ENCODE measurements at places on chromosomes 2 and 18. TPM values are rescaled to one million over a fixed set of nuclear protein-coding genes. Genes with fewer than 3 reads are reported as not detected.

The NOL4 gene
- 0.14 TPM for total RNA-seq

The RND3 gene
- 10.3 TPM for total RNA-seq

The ERMN gene
- total RNA-seq = not detected

DNA sequence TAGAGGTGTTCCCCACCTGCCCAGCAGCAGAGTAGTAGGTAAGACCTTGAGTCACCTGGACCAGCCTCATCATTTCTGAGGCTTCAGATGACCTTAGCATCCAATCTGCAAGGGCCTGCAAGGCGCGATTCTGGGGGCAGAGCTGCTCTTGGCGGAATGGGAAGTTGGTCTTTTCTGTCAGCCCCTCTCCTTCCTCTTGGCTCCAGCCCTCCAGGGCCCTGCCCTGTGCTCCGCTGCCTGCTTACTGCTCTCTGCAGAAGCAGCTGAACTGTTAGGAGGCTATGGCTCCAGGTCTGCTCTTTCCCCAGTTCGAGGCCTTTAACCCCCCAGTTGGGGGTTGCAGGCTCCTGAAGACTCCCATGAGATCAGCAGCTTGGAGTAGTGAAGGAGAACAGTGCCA lies 96.1 kb upstream of the MCFD2 start:
- H3K36me3 ChIP-seq = peaks cover 11% of the 10 kb centered on the region
- H3K27ac ChIP-seq = peak overlapping the region; percentile 87
- DNase-seq = no peak
- H3K4me3 ChIP-seq = no peak overlapping the region

GRCh38 chr18:13390711-13391110 lies 172.2 kb downstream of the LDLRAD4 start:
- H3K36me3 ChIP-seq = no peaks in the 10 kb centered on the region
- DNase-seq = no peak
- H3K4me3 ChIP-seq = no peak overlapping the region
- no peaks in the 10 kb centered on the region for H3K27me3 ChIP-seq
- no peak overlapping the region for H3K27ac ChIP-seq

GRCh38 chr2:68282811-68283418 lies 30.6 kb upstream of the PPP3R1 start:
- H3K27ac ChIP-seq = no peak overlapping the region
- H3K4me3 ChIP-seq = no peak overlapping the region
- DNase-seq = peak; percentile 55
- no peaks in the 10 kb centered on the region for H3K27me3 ChIP-seq
- H3K36me3 ChIP-seq = no peaks in the 10 kb centered on the region

GRCh38 chr2:80499095-80499494 lies 194.5 kb upstream of the LRRTM1 start:
- H3K27ac ChIP-seq = no peak overlapping the region
- DNase-seq = peak; percentile 36
- H3K36me3 ChIP-seq = no peaks in the 10 kb centered on the region
- no peaks in the 10 kb centered on the region for H3K4me1 ChIP-seq
- no peaks in the 10 kb centered on the region for H3K27me3 ChIP-seq

- no peaks in the 10 kb centered on the region for H3K27me3 ChIP-seq
- no peak overlapping the region for H3K4me3 ChIP-seq
- H3K36me3 ChIP-seq = no peaks in the 10 kb centered on the region
- no peak overlapping the region for H3K27ac ChIP-seq
- H3K4me1 ChIP-seq = no peaks in the 10 kb centered on the region
- DNase-seq = no peak
Observed at GRCh38 chr18:12409469-12409868, 1.7 kb downstream of the PRELID3A start.

DNA sequence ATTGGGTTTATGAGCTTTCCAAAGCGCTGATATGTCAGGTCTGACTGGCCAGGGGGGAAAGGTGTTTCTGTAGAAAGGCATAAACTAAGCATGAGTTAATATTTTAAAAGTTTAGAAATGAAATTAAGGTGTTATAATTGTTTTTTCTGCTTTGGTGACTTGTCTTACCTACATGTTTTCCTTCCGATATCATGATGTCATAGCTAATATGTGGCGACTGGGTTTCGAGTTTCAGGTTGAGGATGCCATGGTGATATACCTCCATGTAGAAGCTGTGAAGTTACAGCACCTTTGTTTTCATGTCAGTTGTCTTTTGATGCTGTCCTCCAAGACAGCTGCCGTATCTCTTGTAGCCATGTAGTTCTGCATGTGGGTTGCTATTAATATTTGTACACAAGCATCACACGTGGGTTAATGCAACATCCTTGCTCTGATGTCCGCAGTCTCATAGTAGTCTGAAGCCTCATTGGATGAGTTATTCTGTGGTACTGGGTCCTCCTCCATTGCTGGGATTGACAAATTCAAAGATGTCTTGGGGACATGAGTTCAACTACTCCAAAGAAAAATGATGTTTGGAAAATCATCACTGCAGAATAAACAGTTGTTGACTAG lies 230.6 kb downstream of the PRKCE start:
- H3K36me3 ChIP-seq = no peaks in the 10 kb centered on the region
- DNase-seq = no peak
- H3K4me3 ChIP-seq = no peak overlapping the region
- peaks cover 49% of the 10 kb centered on the region for H3K4me1 ChIP-seq

DNA sequence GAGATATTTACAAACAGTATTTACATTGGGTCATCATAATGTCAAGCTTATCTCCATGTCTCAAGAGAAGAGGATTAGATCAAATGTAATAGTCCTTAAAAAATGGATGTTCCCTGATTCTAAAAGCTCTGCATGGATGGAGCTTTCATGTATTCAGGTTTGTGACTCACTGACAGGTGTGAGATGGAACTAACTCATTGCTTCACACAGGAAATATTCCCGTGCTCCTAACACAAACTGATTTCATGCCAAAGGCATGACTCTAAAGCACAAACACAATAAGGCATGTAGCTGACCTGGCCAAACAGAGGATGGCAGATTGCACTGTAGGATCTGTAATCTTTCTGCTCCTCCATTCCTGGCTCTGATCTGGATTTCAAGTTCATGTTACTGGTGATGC lies 110.0 kb downstream of the ALK start:
- no peak for DNase-seq
- H3K4me3 ChIP-seq = no peak overlapping the region
- H3K27ac ChIP-seq = no peak overlapping the region

GRCh38 chr2:113216891-113217454 lies 43.2 kb downstream of the PSD4 start:
- peak overlapping the region; percentile 91 for H3K27ac ChIP-seq
- H3K4me1 ChIP-seq = peaks cover 45% of the 10 kb centered on the region
- H3K36me3 ChIP-seq = no peaks in the 10 kb centered on the region
- no peaks in the 10 kb centered on the region for H3K27me3 ChIP-seq

DNA sequence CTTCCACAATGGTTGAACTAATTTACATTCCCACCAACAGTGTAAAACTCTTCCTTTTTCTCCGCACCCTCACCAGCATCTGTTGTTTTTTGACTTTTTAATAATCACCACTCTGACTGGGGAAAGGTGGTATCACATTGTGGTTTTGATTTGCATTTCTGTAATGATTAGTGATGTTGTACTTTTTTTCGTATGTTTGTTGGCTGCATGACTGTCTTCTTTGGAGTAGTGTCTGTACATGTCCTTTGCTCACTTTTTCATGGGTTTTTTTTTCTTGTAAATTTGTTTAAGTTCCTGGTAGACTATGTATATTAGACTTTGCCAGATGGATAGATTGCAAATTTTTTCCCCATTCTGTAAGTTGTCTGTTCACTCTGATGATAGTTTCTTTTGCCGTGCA lies 574.8 kb downstream of the KCNJ3 start:
- H3K36me3 ChIP-seq = no peaks in the 10 kb centered on the region
- no peak overlapping the region for H3K27ac ChIP-seq
- H3K4me3 ChIP-seq = no peak overlapping the region
- DNase-seq = no peak
- no peaks in the 10 kb centered on the region for H3K27me3 ChIP-seq
- no peaks in the 10 kb centered on the region for H3K4me1 ChIP-seq

DNA sequence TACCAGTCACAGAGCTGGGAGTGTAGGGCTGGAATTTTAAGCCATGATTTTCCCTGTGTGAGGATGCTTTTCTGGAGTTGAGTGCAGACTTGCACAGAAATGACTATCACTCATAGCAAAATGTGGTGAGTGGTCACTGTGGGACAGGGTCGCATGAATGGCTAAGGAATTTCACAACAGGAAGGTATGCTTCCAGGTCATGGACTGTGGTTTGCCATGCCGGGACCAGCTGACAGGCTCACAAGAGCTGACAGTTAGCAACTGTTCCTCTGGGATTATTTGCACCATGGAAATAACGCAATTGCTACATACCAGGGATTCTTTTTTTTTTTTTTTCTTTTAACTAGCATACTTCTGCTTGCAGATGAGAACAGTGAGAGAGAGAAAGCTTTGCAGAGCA lies 3.8 kb upstream of the UXS1 start:
- DNase-seq = no peak
- H3K36me3 ChIP-seq = no peaks in the 10 kb centered on the region
- H3K27ac ChIP-seq = no peak overlapping the region

DNA sequence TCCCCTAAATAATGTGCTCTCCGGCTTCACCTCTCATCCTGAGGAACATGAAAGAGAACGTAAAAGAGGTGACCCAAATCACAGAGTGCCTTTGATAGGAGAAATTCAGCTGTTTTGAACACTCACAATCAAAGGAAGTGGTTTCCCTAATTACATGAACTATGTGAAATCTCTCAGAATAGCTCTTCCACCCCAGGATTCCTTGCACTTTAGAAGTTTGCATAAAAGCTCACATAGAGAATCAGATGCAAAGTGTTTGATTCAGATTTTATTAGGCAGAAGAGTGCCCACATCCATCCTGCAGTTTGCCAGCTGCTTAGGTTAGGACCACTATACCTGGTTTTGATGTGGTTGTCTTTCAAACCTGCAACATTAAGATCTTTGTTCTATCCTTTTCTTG lies 61.0 kb downstream of the MAP3K20 start:
- no peak overlapping the region for H3K4me3 ChIP-seq
- H3K36me3 ChIP-seq = no peaks in the 10 kb centered on the region
- no peaks in the 10 kb centered on the region for H3K27me3 ChIP-seq
- no peak overlapping the region for H3K27ac ChIP-seq

DNA sequence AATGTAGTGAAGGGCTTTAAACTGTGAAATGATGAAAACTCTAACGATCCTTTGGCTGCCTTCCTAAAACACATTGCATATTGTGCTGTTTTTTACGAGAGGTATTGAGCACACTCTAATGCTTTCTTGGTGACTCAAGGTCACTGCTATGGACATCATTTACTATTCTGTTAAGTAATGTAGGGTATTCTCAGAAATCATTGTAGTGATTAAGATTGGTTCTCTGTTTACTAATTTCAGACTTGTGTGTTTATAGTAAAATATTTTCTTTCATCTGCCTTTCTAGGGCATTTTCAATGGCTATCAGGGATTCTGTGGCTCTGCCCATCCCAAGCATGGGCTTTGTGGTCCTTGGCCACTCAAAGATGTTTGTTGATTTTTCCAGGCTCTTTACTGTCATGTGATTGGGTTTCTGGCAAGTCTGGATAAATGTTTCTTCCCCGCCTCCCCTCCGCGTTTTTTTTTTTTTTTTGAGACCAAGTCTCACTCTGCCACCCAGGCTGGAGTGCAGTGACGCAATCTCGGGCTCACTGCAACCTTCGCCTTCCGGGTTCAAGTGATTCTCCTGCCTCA lies 29.3 kb downstream of the UBE2F start:
- H3K4me3 ChIP-seq = no peak overlapping the region
- no peak for DNase-seq
- H3K27me3 ChIP-seq = no peaks in the 10 kb centered on the region
- peaks cover 7% of the 10 kb centered on the region for H3K36me3 ChIP-seq

GRCh38 chr2:203341741-203342310 lies 13.6 kb downstream of the ABI2 start:
- H3K27me3 ChIP-seq = no peaks in the 10 kb centered on the region
- H3K27ac ChIP-seq = no peak overlapping the region
- no peak overlapping the region for H3K4me3 ChIP-seq
- peaks cover 25% of the 10 kb centered on the region for H3K4me1 ChIP-seq
- no peaks in the 10 kb centered on the region for H3K36me3 ChIP-seq
- DNase-seq = no peak

DNA sequence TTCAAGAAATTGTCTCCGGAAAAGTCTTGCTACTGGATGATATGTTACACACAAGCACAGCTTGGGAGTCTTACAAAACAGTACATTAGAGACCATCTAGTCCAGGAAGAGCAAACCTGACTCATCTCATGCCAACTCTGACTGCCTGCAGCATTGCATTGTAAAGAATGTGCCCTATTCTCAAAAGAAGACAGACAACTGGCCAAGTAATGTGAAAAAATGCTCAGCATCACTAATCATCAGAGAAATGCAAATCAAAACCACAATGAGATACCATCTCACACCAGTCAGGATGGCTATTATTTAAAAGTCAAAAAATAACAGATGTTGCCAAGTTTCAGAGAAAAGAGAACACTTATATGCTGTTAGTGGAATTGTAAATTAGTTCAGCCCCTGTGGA lies 42.7 kb upstream of the GORASP2 start:
- no peaks in the 10 kb centered on the region for H3K27me3 ChIP-seq
- H3K4me3 ChIP-seq = no peak overlapping the region
- no peaks in the 10 kb centered on the region for H3K36me3 ChIP-seq
- no peak for DNase-seq
- H3K27ac ChIP-seq = no peak overlapping the region

DNA sequence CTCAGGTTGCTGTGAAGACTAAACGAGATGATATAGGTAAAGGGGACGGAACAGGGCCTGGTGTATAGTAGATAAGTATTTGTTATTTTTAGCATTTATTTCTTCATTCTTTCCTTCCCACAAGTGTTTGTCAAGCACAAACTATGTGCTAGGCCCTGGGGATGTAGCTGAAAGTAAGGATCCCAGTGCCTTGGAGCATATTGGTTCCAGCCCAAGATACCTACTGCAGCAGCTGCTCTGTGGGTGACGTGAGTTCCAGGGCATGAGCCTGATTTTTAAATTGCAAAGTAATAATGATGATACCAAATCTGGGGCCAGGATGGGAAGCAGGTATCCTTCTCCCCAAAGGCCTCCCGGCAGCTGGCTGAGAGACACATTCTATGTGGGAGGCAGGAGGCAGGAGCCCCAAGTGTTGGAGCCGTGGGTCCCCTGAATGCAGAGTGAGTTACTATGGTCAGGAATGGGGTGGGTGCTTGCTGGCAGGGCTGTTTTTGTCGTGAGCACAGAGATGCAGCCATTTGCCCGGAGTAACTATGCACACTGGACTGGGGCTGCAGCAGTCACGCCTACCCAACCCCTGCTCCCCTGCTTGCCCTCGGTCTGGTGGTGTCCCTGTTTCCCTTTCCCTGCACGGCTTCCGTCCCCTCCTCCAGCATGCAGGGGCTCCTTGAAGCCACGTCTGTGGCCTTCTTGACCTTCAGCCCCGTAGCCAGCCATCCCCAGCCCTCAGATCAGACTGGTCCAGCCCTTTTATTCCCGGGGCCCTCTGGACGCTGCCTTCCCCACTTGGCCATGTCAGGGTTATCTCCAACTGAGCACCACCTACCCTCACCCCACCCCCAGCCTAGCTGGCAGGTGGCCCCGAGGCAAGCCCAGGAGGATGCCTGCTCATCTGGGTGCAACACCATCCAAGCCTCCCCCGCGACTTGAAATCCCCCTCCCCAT lies 52.4 kb downstream of the INHBB start:
- H3K27ac ChIP-seq = no peak overlapping the region
- H3K4me1 ChIP-seq = peaks cover 12% of the 10 kb centered on the region
- peak; percentile 16 for DNase-seq
- H3K36me3 ChIP-seq = no peaks in the 10 kb centered on the region
- no peak overlapping the region for H3K4me3 ChIP-seq

Data from stomach (tissue), 19 donors.